Fibroblast of mammary gland (primary cell): ENCODE measurements at places on chromosomes 12 and 14.

GRCh38 chr14:69848903-69849391, 30.3 kb upstream of the SMOC1 start:
- no peak for DNase-seq

- no peak for DNase-seq
Observed at GRCh38 chr12:94144781-94145180, 3.6 kb upstream of the PLXNC1 start.

DNA sequence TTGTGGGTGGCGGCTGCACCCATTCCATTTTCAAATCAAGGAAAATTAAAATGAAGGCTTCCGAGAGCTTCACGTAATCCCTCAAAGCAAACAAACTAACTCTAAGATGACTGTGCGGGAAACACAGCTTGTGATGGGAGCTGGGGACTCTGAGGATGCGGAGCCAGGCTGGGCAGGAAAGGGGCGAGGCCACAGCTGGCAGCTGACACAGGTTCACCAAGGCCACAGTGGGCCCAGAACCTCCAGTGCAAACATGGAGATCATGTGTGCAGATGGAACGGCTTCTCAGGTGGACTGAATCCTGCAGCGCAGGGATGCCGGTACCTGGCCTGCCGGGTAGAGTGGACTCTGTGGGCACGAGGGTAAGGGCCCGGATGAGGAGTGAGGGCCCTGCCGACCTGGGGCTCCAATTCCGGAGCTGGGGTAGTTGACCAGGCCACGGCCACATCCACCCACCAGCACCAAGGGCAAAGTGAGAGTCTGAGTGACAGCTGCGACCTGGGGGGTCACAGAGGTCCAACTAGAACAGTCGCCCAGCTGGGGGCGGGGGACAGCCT, 19.2 kb upstream of the BTBD6 start:
- no peak for DNase-seq

- no peak for DNase-seq
Observed at GRCh38 chr12:55829967-55830600, 697 bp upstream of the DNAJC14 start.

GRCh38 chr12:33093534-33093933, 197.0 kb upstream of the PKP2 start:
- no peak for DNase-seq

GRCh38 chr12:26704684-26705460, 128.1 kb downstream of the ITPR2 start:
- DNase-seq, result no peak

- DNase-seq, result no peak
Observed at GRCh38 chr12:31325524-31325875, 450 bp downstream of the SINHCAF start.

GRCh38 chr14:101808020-101808641, 46.6 kb downstream of the PPP2R5C start:
- DNase-seq, result peak; percentile 52

DNA sequence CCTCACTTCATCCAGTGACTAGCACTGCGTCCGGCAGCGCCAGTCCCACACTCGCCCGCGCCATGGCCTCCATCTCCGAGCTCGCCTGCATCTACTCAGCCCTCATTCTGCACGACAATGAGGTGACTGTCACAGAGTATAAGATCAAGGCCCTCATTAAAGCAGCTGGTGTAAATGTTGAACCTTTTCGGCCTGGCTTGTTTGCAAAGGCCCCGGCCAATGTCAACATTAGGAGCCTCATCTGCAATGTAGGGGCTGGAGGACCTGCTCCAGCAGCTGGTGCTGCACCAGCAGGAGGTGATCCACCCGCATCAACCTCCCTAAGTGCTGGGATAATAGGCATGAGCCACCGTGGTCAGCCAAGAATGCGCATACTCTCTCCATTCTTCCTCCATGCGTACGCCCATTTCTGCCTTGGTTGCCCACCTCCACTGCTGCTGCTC, 59.9 kb downstream of the IRF2BPL start:
- DNase-seq, result no peak

GRCh38 chr14:81141426-81141825, 79.3 kb downstream of the GTF2A1 start:
- DNase-seq, result no peak
